ENCODE measurements at places on chromosomes 16 and 17. TPM values are rescaled to one million over a fixed set of nuclear protein-coding genes. Genes with fewer than 3 reads are reported as not detected.

DNA sequence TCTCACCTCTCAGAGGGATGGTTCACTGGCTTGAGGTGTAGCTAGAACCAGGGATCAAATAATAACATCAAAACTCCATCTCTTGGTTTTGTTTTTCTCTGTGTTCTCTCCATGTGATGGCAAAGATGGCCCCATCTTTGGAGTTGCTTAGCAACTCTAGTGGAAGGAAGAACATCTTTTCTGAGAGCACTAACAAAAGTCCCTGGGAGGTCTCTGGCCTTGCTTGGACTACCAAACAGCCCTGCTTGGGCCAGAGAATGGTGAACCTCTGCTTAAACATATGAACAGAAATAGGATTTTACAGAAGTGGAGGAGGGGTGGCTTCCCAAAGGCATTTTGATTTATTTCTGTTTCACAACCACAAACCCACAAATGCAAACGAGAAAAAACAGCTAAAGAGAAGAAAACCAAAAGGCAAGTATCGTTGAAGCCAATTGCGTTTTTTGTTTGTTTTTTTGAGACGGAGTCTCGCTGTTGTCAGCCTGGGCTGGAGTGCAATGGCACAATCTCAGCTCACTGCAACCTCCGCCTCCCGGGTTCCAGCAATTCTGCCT, 13.2 kb downstream of the GABARAPL2 start:
- DNase-seq, result no peak

- DNase-seq, result no peak
Observed at GRCh38 chr17:65449495-65449894, 112.0 kb downstream of the AXIN2 start.

KRT33B gene
- total RNA-seq, result not detected

SOCS7 gene
- 19.0 TPM for total RNA-seq
